ENCODE measurements at places on chromosomes 5 and 9.

DNA sequence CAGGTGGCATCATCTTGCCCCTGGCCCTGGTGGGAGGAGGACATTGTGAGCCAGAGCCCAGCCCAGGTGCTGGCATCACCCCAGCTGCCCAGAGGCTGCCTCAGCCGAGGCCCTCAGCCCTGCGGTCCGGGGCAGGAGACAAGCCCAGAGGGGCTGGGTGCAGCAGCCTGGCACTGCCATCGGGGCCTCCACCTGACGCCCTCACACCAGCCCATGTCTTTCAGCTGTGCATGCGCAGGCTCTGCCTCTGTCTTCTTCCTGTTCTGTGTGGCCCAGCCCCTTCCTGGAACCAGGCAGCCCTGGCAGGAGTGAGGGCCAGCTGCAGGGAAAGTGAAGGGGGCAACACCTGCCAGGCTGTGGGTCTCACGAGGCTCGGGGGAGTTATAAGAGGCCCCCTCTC is 4.8 kb upstream of the CEL start:
- DNase-seq: no peak

- no peak for DNase-seq
These were observed 398.6 kb downstream of the PSAT1 start for GRCh38 chr9:78695519-78695918.

DNA sequence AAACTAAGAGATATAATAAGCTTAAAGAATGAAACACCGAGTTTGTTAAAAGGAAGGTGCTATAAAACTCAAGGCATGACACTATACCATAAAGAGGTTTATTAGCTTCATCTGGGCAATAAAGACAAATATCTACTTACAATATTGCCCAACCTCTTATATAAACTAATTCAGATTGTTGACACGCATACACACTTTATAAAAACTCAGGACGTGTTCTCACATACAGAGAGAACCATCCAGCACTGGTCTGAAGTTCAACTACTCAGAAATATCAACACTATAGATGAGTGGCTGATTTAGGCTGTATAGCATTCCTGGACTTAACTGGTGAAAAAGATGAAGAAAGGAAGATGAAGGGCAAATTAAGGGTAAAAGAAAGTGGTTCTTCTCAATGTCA is 81.2 kb downstream of the FRMD3 start:
- DNase-seq: no peak

GRCh38 chr5:161064297-161064696 is 212.3 kb upstream of the ATP10B start:
- no peak for DNase-seq

GRCh38 chr5:114174837-114175236 is 187.0 kb upstream of the KCNN2 start:
- DNase-seq: no peak

DNA sequence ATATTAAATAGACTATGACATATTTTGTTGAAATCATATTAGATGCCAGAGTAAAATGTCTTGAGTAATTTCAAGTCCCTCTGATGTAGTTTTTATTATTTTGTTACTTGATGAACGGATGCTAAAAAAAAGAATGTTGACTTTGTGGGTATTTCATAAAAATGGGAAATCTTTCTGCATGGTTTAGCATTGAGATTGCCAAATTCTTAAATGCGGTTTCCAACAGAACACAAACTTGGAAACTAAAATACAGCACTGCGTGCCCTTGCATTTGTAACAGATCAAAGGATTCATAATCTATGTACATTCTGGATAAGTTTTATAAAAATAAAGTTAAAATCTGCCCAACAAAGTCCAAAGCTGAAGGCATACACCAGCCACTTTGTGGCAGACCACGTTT is 425.5 kb upstream of the DAB2 start:
- DNase-seq: no peak

GRCh38 chr9:112631313-112632070 is 86.4 kb downstream of the INIP start:
- no peak for DNase-seq

- DNase-seq: no peak
These were observed 134.8 kb upstream of the PCA3 start for GRCh38 chr9:76629205-76629990.

DNA sequence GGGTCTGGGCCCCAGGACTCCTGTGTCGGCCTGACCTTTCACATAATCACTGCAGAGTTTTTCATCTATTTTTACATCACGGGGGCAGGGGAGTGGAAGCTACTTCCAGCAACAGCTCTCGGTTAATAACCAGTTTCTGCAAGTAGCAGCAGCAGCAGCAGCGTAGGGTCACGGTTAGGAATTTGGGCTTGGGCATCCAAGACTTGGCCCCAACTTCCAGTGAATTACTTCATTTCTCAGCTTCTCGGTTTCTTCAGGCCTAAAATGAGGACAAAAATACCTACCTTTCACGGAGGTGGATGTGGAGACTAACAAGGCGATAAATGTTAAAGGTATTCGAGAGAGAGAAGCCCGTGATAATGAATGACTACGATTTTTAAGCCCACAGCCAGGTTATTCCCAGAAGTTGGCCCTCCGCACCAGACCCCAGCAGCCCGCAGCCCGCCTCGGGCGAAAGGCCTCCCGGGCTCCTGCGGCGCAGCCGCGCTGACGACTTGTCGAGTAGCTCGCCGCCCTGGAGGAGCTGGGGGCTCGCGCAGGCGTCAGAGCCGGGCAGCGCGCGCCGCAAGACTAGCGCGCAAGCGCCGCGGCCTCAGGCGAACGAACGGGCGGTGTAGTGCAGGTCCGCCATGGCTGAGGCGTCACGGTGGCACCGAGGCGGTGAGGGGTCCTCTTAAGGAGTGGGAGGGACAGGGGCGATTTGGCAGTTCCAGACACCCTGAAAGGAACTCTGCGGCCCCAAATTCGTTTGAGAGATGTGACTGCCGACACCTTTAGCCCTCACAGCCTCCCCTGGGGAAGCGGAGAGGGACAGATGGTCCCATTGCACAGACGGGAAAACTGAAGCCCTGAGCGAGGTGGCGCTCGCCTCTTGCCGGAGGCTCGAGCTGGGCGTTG is at the start of gene PKD2L2:
Gene PKD2L2, plus strand, starts transcription at position 595 of the 897 bp plus-strand sequence. Its CDS starts 35 bp downstream, at position 630.
- DNase-seq: no peak

DNA sequence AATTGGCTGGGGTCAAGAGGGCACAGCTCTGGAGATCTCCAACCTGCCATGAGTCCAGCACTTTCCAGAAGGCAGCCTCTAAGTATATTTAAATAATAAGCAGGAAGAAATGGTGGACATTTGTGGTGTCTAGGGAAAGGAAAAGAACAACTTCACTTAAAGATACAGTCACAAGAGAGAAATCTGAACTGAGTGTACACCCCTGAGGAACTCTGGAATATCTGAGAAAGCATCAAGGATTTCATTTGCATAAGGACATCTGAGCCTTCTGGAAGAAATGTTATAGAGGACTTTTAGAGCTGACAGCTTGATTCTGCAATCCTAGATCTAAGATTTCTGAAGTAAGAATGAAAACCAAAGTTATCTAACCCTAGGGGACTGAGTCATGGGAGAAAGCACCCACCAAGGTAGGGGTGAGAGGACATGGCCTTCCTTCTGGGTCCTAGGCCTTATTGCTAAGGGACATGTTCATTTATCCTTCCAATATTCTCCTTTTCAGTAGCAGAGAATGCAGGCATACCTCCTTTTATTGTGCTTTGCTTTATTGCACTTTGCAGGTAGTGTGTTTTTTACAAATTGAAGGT is 253.4 kb upstream of the SLC24A2 start:
- no peak for DNase-seq

DNA sequence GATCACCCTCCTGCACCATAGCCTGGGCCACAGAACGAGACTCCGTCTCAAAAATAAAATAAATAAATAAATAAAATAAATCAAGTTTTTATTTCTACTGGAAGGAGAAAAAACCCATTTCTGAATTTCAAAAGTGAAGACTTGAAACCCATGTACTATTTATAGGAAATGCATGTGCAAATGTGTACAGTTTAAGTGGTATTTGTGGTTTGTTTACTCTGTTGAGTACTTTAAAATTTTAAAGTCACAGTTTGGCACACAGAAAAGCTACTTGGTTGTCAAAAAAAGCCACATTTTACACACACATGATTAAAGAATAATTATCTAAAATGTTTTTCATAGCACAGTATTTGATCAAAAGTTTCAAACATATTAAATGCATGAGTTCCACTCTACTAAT is 43.6 kb downstream of the NR3C1 start:
- no peak for DNase-seq

GRCh38 chr5:36655161-36655560 is 48.8 kb downstream of the SLC1A3 start:
- no peak for DNase-seq

DNA sequence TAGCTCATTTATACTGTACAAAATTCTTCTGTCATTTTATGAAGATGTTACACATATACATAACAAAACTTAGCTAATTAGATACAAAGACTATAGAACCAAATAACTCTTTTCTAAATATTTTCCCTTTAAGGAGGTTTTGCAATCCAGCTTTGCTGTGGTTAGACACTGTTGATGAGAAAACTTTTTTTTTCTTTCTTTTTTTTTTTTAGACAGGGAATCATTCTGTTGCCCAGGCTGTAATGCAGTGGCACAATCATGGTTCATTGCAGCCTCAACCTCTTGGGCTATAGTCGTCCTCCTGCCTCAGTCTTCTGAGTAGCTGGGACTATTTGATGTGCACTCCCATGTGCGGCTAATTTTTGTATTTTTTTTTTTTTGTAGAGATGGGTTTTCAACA is 38.5 kb upstream of the CDKN2B start:
- DNase-seq: no peak

- DNase-seq: no peak
These were observed 134.2 kb downstream of the FBXO4 start for GRCh38 chr5:42059291-42059690.

DNA sequence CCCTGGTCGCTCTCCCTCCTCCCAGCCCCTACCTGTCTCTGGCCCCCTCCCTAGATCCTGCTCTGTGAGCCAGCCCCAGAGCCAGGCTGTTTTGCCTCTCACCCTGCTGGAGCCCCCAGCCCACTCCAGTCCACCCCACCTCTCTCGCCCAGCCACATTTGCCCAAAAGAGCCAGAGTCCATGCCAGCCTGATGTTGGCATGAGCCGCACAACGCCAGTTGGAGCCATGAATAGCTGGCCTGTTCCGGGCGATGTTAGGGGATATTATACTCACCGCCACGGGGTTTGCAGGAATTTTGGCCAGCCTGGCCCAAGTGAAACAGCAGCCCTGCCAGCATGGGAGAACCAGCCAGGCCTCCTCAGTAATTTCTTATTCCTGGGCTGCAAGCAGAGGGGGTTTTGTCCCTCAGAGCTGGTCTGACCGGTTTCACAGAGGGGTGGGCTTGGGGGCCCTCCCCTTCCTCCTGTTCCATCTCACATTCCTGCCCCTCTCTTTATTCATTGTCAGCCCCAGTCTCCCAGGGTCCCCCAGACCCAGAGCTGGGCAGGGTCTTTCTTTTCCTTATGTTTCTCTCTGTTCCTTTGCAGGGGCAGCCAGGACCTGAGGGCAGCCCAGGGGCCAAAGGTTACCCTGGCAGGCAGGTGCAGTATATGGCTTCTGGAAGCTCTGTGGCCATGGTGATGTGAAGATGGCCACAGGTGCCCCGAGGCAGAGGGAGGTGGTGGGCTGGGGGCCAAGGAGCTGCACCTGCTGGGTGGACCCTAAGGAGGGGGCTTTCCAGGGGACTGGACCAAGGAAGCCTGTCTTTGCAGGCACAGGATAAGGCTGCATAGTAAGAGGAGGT is 50.1 kb downstream of the COL27A1 start:
- no peak for DNase-seq

- DNase-seq: no peak
These were observed 9.9 kb downstream of the FBN2 start for GRCh38 chr5:128528126-128528525.

GRCh38 chr9:115164511-115164974 is 46.6 kb upstream of the TNC start:
- no peak for DNase-seq

- DNase-seq: no peak
These were observed 57.7 kb upstream of the MEF2C start for GRCh38 chr5:88940713-88941112.

GRCh38 chr5:685262-686171 is 7.6 kb downstream of the TPPP start:
- DNase-seq: no peak

DNA sequence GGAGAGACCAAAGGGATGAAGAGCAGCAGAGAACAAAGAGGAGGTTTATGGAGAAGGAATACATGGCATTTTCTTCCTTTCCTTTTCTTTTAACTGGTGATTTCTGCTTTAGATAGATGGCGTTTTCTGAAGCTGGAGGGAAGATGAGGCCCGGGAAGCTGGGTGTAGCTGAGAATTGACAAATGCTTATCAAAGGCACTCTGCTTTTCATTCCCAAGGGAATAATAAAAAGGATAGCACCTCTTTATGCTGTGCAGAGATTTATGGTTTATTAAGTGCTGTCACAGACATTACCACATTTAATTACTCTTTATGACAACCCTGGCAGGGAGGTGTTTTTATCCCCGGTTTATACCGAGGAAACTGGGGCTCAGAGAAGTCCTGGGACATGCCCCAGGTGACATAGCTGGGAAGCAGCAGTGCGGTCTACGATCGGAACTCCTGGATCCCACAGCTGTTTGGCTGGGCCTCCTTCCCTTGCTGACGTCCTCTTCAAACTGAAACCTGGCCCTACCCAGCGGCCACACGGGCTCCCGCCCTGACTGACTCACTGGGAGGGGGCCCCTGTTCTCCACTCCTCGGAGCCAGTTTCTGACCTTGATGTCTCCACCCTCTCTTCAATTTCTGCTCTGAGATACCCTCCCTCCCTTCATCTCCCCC is 8.2 kb upstream of the EPB41L4B start:
- DNase-seq: no peak

- no peak for DNase-seq
These were observed 23.6 kb upstream of the CEMIP2 start for GRCh38 chr9:71791875-71792274.

DNA sequence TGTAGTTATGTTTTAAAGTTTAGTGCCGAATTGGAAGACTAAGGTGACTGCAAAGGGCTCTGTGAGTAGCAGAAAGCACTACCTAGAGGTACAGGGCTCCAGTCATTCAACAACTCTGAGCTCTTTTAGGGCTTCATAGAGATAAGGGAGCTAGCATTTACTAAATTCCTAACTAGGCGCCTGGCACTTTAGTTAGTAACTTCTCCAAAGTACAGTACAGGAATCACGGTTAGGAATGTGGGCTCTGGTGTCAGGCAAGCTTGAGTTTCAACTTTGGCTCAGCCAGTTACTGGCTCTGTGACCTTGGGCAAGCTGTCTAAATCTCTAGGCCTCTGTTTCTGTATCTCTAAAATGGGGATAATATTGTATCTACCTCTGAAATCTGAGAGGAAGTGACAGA is 115.3 kb downstream of the SLIT3 start:
- DNase-seq: no peak

DNA sequence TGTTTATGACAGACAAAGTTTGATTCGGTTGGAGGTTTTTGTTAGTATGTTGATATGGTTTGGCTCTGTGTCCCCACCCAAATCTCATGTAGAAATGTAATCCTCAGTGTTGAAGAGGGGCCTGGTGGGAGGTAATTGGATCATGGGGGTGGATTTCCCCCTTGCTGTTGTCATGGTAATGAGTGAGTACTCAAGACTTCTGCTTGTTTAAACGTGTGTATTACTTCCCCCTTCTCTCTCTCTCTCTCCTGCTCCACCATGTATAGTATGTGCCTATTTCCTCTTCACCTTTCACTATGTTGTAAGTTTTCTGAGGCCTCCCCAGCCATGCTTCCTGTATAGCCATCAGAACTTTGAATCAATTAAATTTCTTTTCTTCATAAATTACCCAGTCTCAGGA is 415.1 kb downstream of the HCN1 start:
- no peak for DNase-seq
